ENCODE measurements at places on chromosomes 11 and 22.

DNA sequence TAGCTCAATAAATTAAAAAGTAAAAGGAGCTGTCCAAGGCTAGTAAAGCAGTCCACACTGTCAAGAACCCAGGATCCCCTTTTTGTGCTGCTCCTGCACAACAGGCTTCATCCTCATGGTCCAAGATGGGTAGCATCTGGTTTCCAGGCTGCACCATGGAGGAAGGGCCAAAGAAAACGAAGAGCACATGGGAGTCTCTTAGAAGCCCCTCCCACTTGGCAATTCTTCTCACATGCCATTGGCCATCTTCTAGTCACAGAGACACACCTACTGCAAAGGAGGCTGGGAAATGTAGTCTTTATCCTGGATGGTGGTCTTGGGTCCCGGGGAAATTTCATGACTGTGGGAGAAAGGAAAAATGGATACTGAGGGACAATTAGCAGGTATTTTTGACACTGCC, 37.8 kb downstream of the PRR5L start:
- DNase-seq, result peak; percentile 51

GRCh38 chr11:13955971-13956421, 6.5 kb upstream of the SPON1 start:
- peak; percentile 84 for DNase-seq

DNA sequence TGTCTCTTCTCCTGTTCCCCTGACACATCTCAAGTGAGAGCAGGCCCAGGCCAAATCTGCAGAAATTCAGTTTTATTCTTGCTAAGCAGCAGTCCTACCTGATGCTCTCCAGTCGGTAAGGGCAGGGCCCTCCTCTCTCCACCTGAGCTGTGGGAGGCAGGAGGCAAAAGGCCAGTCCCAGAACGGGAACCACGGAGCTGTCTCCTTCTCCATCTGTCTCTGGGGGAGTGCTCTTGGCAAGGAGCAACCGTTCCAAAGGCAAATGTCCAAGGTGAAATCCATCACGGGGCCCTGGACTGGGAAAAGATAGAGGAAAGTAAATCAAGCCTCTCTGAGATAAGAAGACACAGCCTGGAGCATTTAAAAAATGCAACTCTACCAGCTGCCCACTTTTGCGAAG, 65.2 kb upstream of the CDON start:
- DNase-seq, result no peak

- DNase-seq, result no peak
These were observed 12.4 kb upstream of the ST3GAL4 start for GRCh38 chr11:126343051-126343450.

DNA sequence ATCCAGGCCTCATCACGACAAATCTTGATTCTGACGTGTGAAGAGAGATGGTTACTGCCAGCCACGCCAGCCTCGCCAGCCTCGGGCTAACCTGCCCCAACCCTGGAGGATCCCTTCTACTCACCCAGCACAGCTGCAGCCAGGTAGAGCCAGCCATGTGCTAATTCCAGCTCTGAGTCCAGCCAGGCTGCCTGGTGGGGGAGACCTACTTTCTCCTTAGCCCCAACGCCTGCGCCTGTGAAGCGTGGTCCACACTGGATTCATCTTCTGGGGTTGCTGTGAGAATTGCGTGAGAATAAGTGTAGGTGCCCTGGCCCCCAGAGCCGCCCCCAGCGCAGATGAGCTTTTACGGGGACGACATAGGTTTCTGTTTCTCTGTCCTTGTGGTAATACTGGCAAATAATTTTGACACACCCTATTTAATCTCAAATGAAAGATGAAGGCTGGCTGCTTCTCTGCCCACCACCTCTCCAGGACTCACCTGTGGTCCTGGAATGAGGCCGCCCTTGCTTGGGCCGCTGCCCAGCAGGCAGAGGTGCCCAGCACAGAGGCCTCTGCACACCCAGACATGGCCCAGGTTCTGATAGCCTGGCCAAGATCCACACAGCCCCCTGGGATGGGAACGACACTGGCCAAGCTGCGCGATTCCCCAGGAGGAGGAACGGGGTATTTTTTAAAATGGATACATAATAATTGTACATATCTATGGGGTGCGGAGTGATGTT, 528.4 kb downstream of the TBC1D22A start:
- DNase-seq, result no peak

DNA sequence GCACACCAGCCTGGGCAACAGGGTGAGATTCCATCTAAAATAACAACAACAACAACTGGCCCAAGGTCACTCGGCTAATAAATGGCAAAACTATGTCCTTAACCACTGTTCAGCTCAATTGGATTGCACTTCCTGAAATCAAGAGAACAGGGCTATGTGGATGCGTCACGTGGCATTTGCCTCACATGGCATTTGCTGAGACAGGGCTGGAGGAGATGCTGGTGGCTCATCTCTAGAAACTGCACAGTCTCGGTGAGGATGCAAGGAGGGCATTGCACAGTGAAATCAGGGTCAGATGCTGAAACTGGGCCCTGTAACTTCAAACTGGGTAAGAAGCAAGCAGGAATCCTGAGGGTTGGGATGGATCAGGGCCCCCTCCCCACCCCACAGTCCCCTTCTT, 171.9 kb downstream of the BUD13 start:
- DNase-seq, result no peak

- DNase-seq, result no peak
These were observed 15.3 kb upstream of the TREH start for GRCh38 chr11:118694771-118695170.

GRCh38 chr22:45101515-45102227, 62.1 kb upstream of the NUP50 start:
- DNase-seq, result peak; percentile 82

- no peak for DNase-seq
These were observed 442.2 kb downstream of the BUD13 start for GRCh38 chr11:116330439-116331185.

GRCh38 chr11:107545101-107545514, 20.4 kb downstream of the ALKBH8 start:
- peak; percentile 87 for DNase-seq

- no peak for DNase-seq
These were observed 4.2 kb upstream of the GRK2 start for GRCh38 chr11:67261946-67262681.

DNA sequence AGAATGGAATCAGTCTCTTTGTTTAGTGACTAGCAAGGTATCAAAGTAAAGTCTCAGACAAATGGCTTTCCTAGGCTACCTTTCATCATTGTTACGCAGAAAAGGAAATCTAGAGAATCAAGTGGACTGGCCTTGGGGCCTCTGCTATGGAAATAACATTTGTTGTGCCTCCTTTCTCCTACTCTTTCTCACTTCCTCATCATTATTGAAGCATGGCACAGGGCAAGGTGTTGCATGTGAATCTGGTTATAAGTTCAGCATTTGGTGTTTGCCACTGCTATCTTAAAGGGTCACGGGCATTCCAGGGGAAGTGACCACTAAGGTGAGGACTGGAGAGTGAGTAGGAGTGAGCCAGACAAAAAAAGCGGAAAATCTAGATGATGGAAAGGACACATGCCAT, 54.9 kb downstream of the GLYATL1 start:
- DNase-seq, result no peak

- DNase-seq, result peak; percentile 65
These were observed 12.6 kb upstream of the UBASH3B start for GRCh38 chr11:122642971-122643370.

- no peak for DNase-seq
These were observed 821.1 kb downstream of the CNTN5 start for GRCh38 chr11:99841885-99842284.

DNA sequence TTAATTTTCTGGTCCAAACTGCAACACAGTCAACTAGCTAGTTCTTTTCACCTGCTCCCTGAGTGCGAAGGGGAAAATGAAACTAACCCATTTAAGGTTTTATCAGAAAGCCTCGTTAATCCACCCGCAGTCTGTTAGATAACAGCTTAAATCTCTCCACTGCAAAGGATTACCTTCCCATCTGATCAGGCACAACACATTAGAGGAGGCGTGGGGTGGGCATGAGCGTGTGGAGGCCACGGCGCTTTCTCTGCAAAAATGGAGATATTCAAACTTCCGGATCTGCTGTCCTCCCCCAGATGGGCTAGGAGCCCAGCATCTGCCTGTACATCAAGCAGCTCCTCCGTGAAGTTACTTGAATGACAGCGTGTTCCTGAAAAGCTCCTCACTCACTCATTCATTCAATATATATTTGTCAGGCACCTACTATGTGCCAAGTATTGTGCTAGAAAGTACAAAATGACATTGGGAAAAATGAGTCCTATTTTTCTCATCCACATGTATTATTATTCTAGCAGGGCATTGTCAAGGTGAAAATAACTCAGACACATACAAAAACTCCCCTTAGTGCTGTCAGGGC, 13.5 kb upstream of the ANKK1 start:
- DNase-seq, result no peak

- DNase-seq, result peak; percentile 61
These were observed 49.3 kb downstream of the SCUBE1 start for GRCh38 chr22:43293655-43294392.

DNA sequence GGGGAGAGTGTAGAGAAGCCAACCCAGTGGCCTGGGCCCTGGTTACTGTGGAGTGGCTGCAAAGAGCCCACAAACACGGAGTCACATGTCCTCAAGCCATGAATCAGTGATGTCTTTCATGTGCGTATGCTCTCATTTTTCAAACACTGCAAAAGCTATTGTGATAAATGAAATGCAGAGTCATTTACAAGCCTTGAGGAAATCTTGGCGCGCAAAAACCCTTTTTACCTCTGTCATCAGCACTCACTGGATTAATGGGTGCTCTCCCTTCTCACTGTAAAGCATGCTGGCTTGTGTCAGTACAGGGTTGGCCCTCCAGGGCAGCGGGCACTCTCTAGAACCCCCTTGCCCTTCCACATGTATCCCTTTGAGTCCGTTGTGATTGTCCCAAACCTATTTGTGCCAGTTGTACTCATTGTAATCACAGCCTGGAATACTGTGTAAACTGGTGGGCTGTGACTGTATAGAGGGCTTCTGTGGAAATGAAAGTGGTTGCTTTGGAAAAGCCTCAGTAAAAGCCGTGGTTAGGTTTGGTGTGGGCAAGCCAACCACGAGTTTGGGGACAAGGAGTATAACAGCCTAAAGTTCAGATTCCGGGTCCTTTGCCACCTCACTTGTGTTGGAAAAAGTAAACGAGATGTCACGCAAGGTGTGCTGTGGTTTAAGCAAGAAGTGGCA, 10.4 kb downstream of the GNAZ start:
- DNase-seq, result no peak

- peak; percentile 30 for DNase-seq
These were observed 7.2 kb downstream of the TTLL1 start for GRCh38 chr22:43081968-43082367.

DNA sequence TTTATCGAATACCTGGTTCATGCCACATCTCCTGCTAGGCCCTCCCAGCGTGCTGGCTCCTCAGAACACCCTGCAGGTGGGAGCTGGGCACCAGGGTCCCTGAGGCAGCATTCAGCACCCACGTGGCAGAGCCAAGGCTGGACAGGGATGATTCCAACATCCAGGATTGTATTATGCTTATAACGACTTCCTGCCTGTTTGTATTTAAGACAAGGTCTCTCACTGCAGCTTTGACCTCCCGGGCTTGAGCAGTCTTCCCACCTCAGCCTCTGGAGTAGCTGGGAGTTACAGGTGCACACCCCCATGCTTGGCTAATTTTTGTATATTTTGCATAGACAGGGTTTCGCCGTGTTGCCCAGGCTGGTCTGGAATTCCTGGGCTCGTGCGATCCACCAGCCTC, 64.7 kb upstream of the WNT7B start:
- DNase-seq, result no peak

DNA sequence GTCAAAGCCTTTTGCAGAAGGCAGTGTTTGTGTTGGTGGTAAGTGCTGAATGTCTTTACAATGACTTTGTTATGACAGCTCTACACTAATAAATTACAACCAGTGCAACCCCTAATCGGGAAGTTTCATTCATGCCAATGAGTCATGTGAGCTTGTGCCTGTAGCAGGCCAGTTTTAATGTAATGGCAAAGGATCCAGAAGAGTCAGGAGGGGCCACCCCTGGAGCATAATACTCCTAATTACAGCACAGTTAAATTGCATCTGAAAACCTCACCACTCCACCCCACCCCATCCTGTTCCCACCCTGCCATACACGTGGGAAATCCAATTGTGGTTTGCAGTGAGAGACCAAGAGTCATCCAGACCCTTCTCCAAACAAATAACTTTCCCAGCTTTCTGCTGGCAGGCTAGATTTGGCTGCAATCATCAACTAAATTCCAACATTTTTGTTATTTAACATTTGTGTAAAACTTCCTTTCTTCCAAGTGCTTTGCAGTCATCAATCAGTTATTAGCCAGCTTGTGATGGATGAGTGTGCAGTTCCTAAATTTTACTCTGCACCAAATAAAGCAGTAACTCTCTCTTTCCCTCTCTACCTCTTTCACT, 277.3 kb upstream of the FAT3 start:
- DNase-seq, result peak; percentile 2

- peak; percentile 15 for DNase-seq
These were observed 172.6 kb upstream of the LUZP2 start for GRCh38 chr11:24324211-24324610.

DNA sequence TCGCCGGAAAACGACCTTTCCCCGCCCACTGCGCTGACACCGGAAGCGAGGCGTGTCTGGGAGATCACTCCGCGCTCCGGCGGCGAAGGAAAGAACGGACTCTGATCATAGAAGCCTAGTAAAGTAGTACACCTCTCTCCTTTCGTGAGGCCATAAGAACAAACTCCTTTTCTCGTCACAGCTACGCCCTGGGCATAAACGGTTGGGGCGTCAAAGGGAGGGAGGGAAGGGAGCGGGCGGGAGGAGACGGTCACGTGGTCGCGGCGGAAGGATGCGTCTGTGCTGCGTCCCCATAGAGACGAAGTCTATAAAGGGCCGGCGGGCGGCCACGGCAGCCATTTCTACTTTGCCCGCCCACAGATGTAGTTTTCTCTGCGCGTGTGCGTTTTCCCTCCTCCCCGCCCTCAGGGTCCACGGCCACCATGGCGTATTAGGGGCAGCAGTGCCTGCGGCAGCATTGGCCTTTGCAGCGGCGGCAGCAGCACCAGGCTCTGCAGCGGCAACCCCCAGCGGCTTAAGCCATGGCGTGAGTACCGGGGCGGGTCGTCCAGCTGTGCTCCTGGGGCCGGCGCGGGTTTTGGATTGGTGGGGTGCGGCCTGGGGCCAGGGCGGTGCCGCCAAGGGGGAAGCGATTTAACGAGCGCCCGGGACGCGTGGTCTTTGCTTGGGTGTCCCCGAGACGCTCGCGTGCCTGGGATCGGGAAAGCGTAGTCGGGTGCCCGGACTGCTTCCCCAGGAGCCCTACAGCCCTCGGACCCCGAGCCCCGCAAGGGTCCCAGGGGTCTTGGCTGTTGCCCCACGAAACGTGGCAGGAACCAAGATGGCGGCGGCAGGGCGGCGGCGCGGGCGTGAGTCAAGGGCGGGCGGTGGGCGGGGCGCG, at the start of gene ATF4:
Gene ATF4, plus strand, starts transcription at position 337 of the 880 bp plus-strand sequence. CDS start 884 bp downstream, outside the sequence.
- DNase-seq, result peak; percentile 100

Data from cardiac fibroblast (primary cell).